Stimulated activated CD4-positive, alpha-beta T cell treated with anti-CD3 and anti-CD28 coated beads, Interleukin-4, amount 100 ng/mL, for 4 hours (primary cell): ENCODE measurements at places on chromosomes 1 and 21.
A peak's percentile ranks its signal among the peaks of the same experiment; 100 is the strongest.

- peak; percentile 67 for DNase-seq
Observed at GRCh38 chr1:247407180-247407616, 8.8 kb upstream of the NLRP3 start.

- DNase-seq, result no peak
Observed at GRCh38 chr1:63674238-63674864, 81.1 kb downstream of the PGM1 start.

GRCh38 chr21:38958940-38959691 is 153.4 kb downstream of the ETS2 start:
- no peak for DNase-seq

DNA sequence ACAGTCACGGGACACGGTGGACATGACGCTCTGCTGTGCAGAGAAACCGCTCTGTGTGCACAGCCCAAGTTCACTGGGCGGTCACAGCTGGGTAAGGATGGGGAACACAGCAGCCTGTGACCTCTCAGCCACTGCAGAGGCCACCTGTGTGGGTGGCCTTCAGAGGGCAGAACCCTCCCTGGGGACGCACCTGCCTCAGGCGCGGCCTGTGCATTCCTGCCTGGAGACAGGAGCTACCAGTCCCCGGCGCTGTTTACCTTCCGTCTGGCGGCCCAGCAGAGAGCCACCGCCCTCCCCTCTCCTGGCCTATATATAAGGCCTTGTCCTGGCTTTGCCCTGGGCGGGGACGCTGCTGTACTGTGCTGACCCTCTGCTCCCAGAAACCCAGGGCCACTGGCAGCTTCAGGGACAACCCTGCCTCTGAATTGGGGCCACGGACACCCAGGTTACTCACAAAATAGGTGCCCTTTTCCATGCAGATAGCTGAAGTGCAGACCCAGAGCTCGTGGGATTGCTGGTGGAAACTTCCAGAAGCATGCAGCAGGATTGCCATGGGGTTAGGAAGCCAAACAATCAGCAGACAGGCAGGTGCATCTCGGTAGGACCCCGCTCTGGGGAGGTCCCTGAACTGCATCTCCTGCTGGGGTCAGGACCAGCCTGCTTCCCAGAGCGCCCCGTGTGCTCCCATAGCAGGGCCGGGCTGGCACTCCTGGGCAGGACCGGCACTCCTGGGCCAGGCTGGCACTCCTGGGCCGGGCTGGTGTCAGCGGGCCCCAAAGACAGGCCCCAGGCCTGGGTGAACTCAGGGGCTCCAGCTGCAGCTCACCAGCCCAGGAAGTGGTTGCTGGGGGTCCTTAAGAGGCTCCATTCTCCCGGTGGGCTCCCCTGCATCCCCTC is 83.6 kb downstream of the SIK1 start:
- no peak for DNase-seq

- DNase-seq, result no peak
Observed at GRCh38 chr1:37814252-37814651, 6.2 kb upstream of the YRDC start.

GRCh38 chr1:14435368-14436023 is 163.0 kb upstream of the KAZN start:
- DNase-seq, result no peak

- no peak for DNase-seq
Observed at GRCh38 chr1:95352767-95353166, 118.8 kb downstream of the RWDD3 start.
